ENCODE measurements at places on chromosomes 7 and 10.
A peak's percentile ranks its signal among the peaks of the same experiment; 100 is the strongest.

- DNase-seq, result no peak
Measured at GRCh38 chr10:45428611-45429510, 54.8 kb downstream of the ALOX5 start.

DNA sequence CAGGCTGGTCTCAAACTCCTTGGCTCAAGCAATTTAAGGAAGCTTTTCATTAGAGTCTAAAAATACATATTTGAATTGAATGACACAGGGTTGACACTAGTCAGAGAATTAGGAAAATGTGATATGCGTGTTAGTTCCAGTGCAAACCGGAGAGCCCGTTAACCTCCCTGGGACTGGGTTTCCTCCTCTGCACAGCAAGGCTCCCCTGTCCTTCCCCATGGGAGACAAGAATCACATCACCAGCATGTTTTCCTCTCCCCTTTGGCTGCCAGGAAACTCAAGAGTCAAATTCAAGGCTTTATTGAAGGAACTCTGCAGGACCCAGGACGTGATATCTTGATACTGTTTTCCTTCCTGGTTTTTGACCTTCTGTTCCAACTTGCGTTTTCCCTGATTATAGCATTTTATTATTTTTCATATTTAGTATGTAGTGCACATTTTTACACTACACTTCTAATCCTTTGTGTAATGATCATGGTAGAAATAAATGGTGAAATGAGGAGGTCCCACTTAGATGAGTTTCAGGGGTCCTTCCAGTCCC is 24.9 kb downstream of the GSTO2 start:
- DNase-seq, result no peak

DNA sequence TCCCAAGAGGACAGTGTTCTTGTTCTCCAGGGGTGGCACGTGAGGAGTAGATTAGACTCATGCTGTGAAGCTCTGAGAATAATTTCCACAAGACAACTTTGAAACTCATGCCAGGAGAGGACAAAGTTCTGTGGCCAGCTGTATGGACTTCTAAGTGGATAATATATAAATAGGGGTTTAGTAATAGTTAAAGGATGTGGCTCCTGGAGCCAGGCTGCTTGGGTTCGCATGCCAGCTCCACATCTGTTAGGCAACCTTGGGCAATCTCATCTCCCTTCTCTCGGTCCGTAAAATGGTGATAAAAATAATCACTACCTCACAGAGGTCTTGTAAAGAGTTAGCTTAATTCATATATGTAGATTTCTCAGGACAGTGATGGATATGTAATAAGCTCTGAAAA is 35.8 kb downstream of the ACSL5 start:
- no peak for DNase-seq

GRCh38 chr10:131033166-131034085 is 278.1 kb downstream of the TCERG1L start:
- DNase-seq, result no peak

GRCh38 chr7:100155553-100156317 is 2.8 kb downstream of the TRAPPC14 start:
- no peak for DNase-seq

DNA sequence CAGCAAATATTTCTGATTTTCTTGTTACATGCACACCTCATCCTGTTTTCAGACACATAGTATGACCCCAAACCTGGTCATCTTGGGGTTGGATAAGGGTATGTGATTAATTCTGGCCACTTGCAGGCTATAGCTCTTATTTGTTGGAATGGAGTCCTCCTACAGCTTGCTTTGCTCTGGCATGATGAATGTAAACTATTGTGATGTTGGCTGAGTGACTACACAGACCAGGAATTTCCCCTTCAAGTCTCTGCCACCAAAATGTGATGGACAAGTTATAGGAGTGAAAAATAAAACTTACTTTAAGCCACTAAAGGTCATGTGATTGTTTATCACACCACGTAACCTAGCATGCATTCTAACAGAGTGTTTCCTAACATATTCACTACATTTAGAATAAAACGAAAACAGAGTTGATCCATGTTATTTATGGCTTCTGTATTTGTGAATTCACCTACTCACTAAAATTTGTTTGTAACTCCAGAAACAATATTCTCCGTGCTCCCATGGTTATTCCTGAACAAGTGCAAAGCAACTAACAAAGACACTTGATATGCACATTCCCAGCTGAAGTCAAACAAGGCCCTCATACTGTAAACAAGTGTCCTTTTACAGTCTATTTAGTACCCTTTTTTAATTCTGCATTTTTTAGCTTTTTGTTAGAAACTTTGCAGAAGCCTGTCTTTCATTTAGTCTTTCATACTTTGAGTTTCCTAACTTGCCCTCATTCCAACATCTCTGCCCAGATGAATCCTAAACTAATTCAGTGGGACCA is 599.2 kb upstream of the PCDH15 start:
- no peak for DNase-seq

DNA sequence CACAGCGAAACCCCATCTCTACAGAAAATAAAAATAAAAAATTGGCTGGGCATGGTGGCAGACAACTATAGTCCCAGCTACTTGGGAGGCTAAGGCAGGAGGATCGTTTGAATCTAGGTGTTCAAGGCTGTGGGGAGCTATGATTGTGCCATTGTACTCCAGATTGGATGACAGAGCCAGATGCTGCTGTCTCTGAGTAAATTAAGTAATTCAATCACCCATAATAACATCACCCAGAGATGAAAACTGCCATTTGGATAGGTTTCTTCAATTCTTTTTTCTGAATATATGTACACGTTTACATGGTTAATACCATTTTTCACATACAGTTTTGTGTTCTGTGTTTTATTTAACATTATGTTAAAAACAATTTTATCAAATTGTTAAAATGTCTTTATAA is 79.3 kb downstream of the WIPF3 start:
- no peak for DNase-seq

- DNase-seq, result no peak
Measured at GRCh38 chr7:112300072-112300471, 93.6 kb downstream of the ZNF277 start.

- no peak for DNase-seq
Measured at GRCh38 chr7:154765118-154765517, 237.8 kb downstream of the PAXIP1 start.

- DNase-seq, result no peak
Measured at GRCh38 chr10:89301232-89301631, 614 bp upstream of the IFIT2 start.

DNA sequence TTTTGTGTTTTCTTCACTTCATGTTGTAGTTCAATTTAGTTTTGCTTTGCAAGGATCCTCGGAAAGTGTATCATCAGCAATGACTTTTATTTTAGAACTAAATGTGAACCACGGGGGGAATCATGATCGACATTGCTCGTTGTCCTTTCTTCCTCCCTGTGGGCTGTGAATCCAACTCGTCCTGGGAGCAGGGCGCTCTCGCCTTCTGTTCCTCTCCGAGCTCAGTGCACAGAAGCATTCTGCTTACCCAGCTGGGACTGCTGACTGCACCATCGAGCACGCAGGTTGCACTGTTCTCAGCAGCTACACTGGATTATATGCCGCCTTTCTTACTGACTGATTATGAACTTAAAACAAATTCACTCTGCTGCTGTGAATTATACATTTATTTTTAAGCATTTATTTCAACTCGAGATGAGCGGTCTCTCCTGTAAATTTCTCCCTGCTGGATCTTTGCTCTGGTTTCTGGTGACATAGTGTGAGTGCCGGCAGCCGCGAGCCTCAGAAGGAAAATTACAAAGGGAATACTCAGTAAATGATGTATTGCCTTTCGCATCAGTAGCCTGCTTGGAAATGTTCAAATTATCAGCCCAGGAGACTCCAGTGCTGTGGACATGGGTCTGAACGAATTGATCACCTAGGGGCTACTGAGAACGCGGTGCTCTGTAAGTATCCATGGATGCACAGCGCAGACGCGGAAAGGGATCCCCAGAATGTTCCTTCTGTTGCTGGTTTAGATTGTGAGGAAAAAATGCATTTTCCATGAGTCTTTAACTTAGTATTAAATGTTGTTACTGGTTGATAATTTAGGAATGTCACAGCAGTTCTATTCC is 92.6 kb downstream of the PTPRE start:
- no peak for DNase-seq

DNA sequence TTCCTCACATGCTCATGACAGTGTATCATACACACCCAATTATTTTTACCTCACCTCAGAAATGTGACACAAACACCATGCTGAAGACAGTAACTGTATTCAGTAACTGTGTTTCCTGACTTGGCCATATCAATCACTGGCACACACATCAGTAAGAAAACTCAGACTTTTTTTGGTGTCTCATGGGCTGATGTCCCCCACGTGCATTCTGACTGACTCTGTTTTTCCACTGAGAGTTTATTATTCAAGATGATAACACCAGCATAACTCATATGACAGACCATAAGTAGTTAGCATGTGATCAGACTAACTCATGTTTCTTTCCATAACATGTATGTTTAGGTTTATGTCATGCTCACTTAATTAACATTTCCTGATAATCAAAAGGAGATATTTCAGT is 124.8 kb downstream of the CD36 start:
- no peak for DNase-seq

DNA sequence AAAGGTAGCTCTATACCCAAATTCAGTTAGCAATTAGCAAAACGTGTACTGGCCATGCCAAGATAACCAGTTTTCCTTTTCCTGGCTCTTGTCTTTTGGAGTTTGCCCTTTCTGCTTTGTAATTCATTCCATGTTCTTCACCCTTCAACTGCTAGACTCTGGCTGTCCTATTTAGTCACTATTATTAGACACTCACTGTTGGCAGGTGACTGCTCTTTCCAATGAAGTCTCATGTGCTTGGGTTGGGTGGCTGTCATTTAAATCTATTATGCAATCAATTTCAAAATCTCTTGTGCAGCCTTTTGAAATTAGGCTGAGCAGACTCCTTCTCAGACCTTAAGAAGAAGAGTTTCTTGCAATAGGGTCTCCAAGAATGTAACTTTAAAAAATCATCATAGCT is 266.5 kb downstream of the GPR158 start:
- no peak for DNase-seq

GRCh38 chr10:64041185-64041988 is 520.2 kb downstream of the REEP3 start:
- DNase-seq, result peak; percentile 33

GRCh38 chr7:49127359-49127913 is 203.1 kb downstream of the CDC14C start:
- DNase-seq, result no peak

DNA sequence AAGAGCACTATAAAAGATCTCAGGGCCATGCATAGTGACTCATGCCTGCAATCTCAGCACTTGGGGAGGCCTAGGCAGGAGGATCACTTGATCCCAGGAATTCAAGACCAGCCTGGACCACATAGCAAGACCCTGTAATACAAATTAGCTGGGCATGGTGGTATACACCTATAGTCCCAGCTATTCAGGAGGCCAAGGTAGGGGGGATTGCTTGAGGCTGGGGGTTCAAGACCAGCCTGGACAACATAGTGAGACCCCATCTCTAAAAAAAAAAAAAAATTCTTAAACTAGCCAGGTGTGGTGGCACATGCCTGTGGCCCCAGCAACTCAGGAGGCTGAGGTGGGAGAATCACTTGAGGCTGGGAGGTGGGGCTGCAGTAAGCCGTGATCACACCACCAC is 15.8 kb downstream of the STYXL1 start:
- no peak for DNase-seq

DNA sequence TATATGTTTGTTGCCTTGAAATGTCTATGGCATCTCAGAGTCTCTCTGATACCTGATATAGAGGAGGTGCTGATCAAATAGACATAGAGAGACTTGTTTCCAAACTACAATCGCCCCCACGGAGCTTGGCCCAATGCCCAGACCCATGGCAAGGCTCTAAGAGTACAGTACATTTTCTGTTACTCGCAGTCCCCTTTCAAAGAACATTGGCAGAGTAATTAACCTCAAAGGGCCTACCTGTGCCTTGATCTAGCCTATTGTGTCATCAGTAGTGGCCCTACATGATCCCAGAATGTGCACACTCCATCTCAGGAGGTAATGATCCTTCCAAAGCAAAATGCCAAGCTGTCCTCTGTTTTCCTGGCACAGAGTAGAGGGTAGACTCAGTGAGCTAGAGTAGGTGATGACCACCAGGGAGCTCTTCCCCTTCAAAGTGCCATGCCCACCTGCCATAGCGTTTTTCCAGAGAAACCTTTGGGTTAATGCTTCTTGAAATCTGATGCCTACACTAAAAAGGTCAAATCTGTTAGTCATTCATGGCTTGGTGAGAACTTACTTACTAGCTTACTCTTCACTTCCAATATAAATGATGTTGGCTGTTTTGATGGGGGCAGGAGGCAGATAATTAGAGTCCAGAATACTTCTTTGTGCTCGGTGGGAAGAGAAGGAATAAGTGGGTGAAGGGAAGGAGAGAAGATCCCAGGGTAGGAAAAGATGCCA is 41.2 kb upstream of the ACSL5 start:
- no peak for DNase-seq

GRCh38 chr10:15572531-15573045 is 147.1 kb downstream of the ITGA8 start:
- DNase-seq, result no peak

GRCh38 chr10:60955957-60956425 is 12.0 kb upstream of the RHOBTB1 start:
- DNase-seq, result no peak

GRCh38 chr7:78542541-78542940 is 744.0 kb downstream of the PHTF2 start:
- DNase-seq, result no peak

DNA sequence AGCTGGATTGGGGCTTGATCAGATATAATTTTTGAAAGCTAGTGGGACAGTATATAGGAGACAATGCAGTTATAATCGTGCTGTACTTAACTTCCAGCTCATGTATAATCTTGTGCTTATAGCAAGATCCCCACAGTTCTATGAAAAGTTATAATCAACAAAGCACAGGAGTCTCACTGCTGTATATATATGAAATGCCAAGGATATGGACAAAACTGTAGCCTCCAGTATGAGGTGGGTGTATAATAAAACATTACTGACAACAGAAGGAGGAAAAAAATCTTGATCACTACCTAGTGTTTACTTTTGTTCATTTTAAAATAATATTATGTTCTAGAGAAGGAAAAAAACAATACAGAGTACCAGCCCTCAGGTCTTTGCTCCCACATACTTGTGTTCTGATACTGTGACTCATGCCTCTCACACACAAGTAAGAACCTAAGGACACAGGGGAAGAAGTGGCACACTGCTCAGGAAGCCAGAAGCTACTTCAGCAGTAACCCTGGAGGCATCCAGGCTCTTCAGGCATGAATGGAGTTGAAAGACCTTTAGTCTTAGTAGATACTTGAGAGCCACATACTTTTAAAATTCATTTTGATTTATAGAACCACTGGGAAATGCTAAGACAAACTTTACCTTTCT is 265.7 kb upstream of the IMMP2L start:
- no peak for DNase-seq

GRCh38 chr10:1631282-1631681 is 106.0 kb downstream of the ADARB2 start:
- DNase-seq, result no peak
